Effector CD4-positive, alpha-beta T cell (primary cell): ENCODE measurements at places on chromosomes 7 and 10.

- DNase-seq, result no peak
Measured at GRCh38 chr10:69631566-69631965, 1.5 kb downstream of the FAM241B start.

- no peak for DNase-seq
Measured at GRCh38 chr7:39847227-39847626, 102.8 kb upstream of the CDK13 start.

DNA sequence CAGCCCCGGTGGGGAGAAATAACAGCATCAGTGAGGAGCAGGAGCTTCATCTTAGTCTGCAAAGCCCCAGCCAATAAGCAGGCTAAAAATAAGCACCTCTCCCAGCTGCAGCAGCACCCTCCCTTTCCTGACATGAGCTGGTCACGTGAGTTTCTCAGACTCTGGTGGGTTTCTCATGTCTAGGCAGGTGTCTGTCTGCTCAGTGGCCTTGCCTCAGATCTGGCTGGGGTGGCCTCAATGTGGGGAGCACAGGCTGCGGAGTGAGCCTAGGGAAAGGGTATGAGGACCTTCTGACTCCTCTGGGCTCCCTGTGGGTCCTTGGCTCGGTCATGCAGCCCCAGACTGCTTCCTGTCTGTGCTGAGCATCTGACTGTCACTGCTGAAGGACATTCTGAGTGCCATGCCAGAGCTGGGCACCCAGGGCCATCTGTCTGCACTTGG is 81.6 kb upstream of the LRRC4 start:
- no peak for DNase-seq

DNA sequence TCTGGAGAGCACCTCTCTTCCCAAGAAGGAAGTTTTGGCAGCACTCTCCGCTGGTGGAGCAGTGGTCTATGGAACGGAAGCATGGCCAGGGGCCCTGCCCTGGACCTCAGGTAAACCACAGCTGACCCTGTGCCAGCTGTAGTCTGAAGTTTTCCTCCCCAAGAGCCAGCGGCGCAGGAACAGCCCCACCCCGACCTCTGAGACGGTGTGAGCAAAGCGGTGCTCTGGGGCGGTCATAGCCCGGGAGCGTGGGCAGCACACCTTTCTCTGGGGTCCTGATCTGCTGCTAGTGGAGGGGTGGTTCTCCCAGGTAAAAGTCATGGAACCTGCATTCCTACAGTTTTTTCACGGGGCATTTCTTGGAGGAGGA is 52.6 kb downstream of the TSPAN15 start:
- DNase-seq, result no peak

GRCh38 chr10:77321838-77322237 is 315.8 kb downstream of the KCNMA1 start:
- no peak for DNase-seq

DNA sequence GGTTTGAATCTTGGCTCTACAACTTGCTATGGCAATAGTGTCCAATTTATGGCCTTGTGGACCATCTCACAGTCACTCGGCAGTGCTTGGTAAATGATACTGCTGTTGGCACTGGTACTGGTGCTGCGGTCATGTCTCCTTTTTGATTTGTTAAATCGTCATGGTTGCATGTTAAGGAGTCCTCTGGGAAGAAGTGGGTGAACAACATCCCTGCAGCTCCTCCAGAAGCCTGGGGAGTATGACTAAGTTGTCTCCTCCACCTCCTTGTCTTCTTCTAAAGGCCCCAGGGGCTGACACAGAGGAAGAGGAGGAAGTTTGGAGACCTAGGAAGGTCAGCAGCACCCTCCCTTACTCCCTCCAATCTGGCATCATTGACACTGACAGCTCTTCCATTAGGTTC is 8.5 kb downstream of the ITPRIP start:
- no peak for DNase-seq

- no peak for DNase-seq
Measured at GRCh38 chr7:88669913-88670312, 89.6 kb upstream of the ZNF804B start.

DNA sequence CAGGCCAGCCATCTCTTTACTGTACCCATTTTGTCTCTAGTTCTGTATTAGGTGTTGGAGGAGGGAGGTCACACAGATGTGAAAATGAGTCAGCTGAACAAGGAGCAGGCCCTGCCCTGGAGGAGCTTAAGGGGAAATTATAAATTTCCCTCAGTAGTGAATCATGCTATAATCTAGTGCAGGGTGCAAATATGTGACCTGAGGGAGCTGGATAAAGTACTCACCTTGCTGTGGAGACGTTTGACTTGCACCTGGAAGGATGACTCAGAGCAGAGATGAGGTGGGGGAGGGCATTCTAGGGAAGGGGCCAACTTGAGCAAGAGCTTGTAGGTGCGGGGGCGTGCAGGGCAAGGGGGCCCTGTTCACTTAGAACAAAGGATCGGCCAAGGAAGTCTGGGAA is 610.6 kb downstream of the SDK1 start:
- DNase-seq, result no peak

GRCh38 chr7:55515569-55516279 is 56.6 kb downstream of the VOPP1 start:
- no peak for DNase-seq

- no peak for DNase-seq
Measured at GRCh38 chr7:159004411-159004810, 140.3 kb downstream of the VIPR2 start.

DNA sequence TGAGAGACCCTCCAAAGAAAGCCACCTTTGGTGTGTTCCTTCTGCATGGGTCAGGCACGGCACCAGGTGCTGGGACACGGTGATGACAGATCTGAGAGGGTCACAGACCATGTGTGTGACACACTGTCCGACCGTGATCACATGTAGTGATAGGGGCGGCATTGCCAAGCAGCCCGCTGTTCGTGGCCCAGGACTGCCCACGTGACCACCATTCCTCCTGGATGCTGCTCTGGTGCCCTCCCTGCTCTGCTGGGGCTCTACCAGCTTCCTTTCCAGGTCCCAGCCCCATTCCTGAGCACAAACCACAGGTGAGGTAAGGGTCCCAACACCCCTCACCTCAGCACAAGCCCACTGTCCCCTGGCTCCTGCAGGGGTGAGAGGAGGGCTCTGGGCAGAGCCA is 10.1 kb upstream of the SLC18A3 start:
- DNase-seq, result no peak

DNA sequence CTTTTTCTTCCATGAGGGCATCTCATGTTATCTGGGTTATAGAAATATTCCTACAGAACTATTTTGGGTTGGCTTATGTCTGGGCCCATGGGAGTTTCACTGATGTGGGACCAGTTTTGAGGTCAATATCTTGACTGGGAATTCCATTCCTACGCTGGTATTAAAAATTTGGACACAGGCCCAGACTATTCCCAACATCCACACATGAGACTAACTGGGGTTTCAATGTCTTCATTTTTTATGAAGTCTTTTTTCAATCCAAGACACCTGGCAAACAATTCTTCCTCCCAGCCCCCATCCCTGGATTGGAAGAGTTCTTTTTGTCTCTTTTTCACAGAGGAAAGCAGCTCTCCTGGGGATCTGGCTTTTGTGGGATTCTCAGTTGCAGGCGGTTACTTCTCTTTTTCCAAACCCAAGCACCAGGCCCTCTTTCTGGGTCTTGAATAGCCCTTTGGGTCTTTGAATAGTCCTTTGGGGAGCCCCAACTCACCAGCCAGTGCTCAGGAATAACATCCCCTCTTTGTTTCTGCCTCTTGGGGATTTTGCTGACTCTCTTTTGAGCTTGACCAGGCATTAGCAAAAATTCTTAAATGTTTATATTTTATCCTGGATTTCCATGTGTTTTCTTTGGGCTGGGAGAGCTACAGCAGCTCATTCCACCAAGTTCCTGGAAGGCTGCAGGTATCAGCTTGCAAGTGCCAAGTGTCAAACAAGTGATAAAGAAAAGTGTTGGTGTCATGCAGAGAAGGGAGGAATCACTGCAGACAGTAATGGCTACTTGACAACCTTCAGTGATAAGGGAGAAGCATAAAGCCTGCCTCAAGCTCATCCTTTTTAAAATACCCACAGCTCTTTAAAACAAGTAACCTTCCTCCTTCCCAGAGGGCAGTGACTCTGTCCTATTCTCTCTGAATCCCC is 234.3 kb downstream of the ADAM12 start:
- DNase-seq, result no peak

DNA sequence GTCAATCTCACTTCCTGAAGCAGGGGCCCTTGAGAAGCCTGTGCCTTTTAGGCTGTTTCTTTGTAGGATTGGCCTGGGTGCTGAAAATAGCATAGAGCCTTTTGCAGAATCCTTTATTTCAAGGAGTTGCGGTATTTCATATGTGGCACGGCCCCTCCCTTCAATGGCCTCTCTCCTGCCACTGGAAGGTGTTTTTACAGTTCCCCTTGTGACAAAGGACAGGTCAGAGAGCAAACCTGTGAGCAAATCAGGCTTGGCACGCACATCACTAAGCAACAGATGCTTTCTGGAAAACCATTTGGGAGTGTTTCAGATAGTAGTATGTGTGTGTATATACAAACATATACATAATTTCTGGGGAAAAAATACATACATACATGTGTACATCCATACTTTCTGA is 388.6 kb upstream of the C7orf33 start:
- DNase-seq, result no peak

- DNase-seq, result no peak
Measured at GRCh38 chr7:173209-173918, 19.0 kb upstream of the FAM20C start.

- peak; percentile 28 for DNase-seq
Measured at GRCh38 chr10:17425584-17426262, 28.7 kb downstream of the ST8SIA6 start.

DNA sequence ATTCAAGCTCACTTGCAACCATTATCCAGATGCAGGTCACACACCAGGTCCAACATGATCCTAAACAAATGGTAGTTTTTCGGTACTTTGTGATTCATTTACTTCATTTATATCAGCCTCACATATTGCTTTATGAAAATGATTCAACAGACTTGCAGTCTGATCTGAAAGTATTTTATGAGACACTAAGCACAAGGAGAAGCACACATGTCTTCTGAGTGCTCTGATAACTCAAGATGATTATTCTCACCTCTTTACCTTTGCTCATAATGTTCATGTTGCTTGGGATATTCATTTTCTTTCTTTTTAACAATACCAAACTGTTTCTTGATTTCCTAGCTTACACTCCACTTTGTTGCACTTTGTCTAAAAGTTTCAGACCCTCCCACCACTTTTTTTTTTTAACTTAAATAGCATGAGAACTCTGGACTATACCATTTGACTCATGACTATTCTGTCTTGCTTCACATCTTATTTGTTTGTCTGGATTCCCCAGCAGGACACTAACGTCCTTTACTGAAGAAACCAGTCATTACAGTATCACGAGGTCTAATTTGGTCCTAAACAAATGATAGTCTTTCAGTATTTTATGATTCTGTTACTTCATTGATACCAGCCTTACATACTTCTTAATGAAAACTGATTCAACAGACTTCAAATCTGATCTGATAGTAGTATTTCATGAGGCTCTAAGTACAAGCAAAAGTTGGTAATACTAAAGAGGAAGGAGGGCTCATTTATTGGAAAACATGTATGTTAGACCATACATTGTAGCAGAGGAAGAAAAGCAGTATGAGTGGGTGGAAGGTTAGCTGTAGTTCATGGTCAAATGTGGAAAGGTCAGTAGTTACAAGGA is 171.8 kb upstream of the AHR start:
- no peak for DNase-seq

- DNase-seq, result no peak
Measured at GRCh38 chr7:70506434-70506833, 625.5 kb upstream of the GALNT17 start.

DNA sequence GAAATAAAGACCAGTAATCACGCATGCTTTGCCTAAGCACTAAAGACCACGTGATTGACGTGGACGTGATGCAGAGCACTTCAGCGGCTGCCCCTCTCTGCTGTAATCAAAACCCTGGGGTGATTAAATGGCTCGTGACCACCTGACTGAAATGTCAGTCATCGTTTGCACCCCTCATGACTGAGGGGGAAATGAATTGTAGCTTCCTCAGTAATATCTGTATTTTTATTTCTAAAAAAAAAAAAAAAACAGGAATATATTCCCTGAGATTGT is 148.1 kb upstream of the RSU1 start:
- DNase-seq, result no peak

DNA sequence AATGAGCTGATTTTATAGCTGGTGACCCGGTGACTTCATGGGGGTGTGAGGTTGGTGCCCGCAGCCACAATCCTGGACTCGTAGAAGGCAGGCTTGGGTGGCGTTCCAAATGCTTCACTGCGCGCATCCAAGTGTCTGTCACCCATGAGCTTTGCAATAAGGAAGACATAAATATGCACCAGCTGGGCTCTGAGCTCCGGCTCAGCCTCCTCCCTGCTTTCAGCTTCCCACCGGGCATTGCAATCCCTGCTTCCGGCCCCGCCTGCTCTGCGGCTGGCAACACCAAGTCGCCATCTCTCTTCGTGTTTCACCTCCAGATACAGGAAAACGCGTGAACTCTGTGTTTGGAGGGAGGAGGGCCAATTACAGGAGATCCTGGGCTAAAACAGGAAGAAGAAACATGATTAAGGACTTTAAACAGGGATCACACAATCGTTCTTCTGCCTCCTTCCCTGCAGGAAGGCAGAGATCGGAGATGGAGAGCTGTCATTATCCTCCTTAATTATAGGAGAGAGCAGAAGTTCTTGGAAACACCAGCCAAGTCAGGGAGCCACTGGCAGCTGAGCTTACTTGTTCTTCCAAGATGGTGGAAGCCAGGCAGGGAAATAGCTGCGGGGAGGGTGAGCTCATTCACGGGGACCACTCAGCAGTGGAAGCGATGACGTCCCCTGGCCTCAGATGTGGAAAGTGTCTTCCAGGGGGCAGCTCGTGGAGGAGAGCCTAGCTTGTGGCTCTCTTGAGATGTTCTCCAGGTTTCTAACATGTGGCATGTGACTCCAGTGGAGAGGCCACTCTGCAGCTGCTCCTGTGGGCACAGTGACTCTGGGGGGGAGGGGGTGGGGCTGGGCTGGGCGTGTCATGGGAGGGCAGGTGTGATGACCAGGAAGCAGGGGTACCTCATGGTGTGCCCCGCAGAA is 134.9 kb downstream of the CAMK1D start:
- DNase-seq, result no peak

DNA sequence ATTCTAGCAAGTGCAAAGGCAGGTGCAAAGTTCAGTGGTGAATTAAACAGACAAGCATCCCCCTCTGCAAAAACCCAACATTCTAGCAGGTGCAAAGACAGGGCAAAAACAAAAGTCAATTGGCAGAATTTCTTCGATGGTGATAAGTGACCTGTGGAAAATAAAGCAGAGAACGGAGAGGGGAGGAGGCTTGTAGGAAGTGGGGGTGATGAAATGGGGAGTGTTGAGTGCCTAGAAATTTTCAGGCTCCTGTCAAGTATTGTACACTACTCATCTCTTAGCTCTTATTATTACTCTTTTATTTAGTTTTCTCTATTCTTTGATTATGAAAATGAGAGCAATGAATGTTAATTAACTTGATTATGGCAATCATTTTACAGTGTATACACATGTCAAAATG is 2.4 kb upstream of the CD36 start:
- DNase-seq, result no peak
